Skeletal muscle cell (primary cell): ENCODE measurements at places on chromosomes 5 and 9.

DNA sequence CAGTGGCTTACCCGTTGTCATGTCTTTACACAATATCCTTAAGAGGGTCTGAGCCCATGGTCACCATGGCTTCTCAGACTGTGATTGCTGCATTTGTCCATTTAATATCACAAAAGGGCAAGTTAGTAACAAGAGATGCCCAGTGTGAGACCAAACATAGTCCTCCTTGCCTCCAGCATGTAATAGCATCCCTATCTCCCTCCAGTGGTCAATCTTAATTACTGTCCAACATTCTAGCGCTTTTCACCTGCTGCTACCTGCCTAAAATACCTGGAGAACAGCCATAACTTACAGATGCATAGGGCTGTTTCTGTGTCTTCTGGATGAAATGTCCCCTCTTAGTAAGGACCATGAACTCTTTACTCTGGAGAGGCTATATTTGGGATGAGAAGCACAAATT lies 267.2 kb upstream of the DAB2 start:
- no peak for DNase-seq

DNA sequence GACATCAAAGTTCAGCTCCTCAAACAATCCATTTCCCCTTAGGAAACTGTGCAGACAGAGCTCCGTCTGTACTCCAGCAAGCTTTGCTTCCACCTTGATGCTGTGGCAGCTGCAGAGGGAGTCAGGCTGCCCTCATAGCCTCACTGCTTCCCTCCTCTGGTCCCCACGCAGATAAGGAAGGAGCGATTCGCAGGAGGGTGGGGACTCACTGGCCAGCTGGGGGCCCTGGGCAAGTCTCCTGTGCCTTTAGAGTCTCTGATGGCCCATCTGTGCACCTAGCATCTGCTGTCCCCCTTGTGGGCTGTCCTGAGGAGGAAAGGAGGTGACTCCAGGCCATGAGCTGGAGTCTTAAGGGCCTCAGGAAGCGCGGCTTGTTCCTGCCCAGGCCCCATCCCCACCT lies 121.5 kb downstream of the ENTREP1 start:
- DNase-seq = no peak

DNA sequence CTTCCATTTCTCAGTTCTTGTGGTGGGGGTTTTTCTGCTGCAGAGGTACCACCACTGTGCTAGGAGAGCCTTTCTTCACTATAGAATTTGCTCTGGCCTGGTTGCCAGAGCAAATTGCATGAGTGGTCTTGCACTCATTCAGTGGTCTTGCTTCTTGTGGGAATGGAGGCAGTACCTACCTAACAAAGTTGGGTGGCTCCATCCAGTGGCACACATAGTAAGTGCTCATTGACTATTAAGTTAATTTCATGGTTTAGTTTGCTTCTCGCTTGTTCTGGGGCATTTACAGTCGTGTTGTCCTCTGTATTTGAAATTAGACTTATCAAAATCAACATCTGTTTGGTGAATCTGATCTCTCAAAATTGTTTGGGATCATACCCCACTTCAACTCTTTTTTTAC lies 23.0 kb downstream of the SLC28A3 start:
- no peak for DNase-seq

DNA sequence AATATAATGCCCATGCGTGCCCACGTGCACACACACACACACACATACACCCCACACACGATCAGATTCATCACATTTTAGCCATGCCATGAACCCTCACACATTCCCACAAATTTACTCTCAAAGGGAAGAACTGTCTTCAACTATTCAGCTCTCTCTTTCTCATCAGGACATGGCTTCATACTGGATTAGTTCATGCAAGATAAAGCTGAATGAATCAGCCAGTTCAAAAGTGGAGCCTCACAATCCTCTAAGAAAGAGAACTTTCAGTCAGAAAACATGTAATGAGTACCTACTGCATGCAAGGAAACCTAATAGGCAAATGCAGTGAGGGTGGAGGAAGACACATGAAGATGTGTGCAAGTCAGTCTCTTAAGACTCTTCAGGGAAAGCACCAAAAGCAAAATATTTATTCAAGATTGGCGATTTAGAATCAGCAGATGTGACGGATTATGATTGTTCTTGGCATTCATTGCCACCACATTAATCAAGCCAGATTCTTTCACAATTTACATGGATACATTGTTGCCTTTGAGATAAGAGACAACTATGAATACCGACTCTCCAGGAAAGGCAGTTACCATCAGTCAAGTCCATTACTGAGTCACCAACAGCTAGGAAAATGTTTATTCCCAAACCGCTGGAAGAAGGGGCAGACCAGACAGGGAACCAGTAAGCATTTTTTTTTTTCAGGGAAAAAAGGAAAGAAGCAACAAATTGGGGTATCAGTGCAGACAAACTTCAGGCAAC lies 30.3 kb upstream of the PUM3 start:
- DNase-seq = no peak

DNA sequence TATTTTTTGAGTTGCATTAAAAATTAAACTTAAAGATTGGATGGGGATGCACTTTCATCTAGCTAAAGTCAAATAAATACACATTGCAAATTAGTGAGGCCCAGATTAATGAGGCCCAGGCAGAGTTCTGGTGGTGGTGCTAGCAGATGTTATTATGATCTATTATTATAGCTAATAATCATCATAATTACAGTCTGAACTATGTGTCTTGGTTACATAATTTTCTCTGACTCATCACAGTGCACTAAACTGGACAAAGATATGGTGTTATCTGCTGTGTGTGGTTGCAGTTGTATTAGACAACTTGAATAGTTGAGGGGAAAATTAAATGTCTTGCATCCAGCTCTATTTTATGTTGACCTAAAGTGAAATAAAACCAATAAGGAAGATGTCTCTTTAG lies 568.8 kb downstream of the TLR4 start:
- DNase-seq = no peak

DNA sequence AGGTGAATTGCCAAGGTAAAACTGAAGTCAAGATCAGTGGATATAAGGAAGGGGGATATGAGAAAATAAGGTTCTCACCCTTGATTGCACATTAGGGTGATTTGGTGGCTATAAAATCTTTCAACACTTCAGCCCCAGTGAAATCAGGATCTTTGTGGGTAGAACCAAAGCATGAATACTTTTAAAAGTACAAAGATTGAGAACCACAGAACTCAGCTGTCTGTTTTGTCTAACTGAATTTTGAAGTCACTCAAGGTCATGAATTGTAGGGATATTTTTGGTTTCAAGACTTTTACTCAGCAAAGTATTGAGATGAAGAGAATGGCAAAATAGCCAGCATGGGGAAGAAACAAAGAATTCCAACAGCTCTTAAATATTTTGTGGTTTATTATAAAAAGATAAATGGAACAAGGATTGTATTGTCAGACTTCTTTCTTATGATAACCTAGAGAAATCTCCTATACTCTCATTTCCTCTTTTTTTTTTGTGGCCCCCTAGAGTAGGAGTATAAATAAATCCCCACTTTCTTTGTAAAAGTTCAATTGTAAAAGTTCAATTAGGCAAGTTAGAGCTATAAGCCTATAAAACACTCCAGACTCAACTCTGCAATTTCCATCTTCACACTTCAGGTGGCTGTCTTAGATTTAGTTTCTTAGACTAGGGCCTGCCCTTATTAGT lies 272.9 kb downstream of the PDE4D start:
- DNase-seq = no peak

- no peak for DNase-seq
These were observed 27.0 kb downstream of the SKP1 start for GRCh38 chr5:134149571-134150303.

GRCh38 chr9:110186254-110186653 lies 21.7 kb downstream of the C9orf152 start:
- no peak for DNase-seq

DNA sequence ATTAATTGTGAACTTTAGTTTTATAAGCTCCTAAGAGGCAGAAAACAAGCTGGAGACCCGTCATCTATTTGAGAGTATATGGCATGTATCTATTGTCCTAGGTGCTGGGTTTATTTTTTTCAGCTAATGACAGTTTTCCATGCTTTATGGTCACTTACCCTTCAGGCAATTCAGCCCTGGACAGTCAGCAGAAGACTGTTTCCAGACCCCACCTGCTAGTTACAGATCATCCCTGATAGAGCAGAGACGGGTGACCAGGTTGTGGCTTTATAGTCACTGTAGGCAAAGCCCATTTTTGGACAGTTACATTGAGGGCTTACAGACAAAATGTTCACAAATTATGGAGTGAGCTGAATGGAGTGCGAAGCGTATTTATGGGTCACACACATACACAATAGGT lies 1227.5 kb downstream of the FOXD4L5 start:
- no peak for DNase-seq

DNA sequence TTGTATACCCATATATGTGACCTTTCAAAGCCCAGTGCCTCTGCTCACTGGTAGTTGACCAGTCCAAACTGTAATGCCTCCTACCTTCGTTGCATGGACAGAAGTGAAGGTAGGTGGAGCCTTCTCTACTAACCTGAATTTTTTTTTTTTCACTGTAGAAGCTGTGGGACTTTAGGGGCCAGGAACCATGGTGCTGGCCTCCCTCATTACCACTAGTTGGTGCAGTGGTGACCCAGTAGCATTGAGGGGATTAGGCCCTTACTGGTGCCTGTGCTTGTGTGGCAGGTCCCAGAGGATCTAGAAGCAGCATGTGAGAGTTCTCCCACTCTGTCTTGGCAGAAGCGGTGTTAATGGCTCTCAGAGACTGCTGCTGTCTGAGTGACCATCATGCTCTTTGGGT lies 2.3 kb downstream of the RALGPS1 start:
- DNase-seq = no peak

DNA sequence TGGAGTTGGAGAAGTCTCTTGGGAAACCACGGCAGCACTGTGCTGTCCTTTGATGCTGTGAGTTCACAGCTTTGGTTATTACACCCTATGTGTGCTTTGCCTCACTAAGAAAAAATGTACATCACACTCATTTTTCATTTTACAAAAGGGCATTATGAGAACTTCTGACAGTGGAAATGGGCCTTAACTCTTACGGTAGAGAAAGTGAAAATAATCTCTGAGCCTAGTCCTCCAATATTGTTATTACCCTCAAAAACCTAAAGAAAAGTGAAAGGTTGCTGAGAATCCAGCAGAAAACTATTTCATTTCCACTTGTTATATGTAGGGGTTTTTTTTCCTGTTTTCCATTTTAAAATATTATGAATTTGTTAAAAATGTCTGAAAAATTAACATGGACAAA lies 8.2 kb upstream of the OR13D1 start:
- DNase-seq = no peak
